ENCODE measurements at places on chromosomes 13 and 19.

GRCh38 chr13:44347301-44347700 lies 26.3 kb upstream of the SERP2 start:
- no peak for DNase-seq

DNA sequence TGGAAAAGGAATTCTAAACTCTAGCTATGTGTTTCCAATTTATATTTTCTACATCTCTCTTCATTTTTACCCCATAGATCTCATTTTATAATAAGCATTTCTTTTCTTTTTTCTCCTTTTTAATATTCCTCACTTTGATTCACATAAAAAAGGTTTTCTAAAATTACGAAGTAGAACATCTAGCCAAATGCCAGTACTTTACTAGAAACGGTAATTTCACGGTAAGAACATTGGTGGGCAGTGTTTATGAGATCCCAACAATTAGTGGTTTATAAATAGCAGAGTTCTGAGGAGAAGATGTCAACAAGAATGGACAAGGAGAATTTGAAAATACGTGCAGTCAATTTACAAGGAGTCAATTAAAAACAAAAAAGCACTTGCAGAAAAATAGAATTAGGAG lies 94.8 kb downstream of the PCDH9 start:
- no peak for DNase-seq

GRCh38 chr13:103067751-103068555 lies 1.7 kb upstream of the SLC10A2 start:
- DNase-seq: no peak

GRCh38 chr19:14411161-14411937 lies 7.8 kb downstream of the DDX39A start:
- no peak for DNase-seq

- DNase-seq: no peak
These were observed 44.7 kb upstream of the USP29 start for GRCh38 chr19:57075125-57075524.

GRCh38 chr13:26698392-26699196 lies 62.0 kb downstream of the GPR12 start:
- DNase-seq: peak; percentile 36

DNA sequence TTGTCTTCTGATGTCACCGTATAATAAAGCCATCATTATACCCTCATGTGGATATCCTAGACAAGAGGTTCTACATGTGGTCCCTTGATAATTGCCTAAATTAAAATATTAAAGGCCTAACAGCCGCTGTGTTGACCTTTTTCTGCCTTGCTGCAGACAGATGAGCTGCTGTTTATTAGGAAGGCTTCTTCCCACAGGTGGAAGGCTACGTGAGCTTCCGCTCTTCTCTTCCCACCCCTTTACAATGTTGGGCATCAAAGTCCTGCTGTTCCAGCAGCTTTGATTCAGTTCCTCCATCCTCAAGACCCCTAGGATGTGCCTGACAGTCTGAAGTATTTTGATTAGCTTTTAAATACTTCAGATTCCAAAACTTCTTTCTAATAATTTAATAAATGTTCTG lies 217.1 kb downstream of the PCCA start:
- no peak for DNase-seq

DNA sequence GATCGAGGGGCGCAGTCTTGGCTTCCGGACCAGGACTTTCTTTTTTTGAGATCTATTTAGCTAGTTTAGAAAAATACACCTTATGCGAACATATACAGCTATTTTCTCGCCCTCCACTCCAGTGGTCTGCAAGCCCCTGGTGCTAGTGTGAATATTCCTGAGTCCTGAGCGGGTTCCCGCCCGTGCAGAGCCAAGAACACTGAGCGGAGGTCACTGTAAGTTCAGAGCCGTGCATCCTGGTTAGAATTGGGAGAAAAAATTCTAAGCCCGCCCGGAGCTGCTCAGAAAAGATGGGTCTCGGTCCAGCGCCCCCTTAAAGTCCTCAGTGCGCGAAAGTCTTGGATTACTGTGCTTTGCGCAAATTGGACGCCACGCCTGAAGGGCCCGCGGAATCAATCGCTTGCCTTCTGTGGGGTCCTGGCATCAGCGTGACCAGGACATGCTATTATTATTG lies 117.7 kb downstream of the KCNRG start:
- DNase-seq: no peak

DNA sequence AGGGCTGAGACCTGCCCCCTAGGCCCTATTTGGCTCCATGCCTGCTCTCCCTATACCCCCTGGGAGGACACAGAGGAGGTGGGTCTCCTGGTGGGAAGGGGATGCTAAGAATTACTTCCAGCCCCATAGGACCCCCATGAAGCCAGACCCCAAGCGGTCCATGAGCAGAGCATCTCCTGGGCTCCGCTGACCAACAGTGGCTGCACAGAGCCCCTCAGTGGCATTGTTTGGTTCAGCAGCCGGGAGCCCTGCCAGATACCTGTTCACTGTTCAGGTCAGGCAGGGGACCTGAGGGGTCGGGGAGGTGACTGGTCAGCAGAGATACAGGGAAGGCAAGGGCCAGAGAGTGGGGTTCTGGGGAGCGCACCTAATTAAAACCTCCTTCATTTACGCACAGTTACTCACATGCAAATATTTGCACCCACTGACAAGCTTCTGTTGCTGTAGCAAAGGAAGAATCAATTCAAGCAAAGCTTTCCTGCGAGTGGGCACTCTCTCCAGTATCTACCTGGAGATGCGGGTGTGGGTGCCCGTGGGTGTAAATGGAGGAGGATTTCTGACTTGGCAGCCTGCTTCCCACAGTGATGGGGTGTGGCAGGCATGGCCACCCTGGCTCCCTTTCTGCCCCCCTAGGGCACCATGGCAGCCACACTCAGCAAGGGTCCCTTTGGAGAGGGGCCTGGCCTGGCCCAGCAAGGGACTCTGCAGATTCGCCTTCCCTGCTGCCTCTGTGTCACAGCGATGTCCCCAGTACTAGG lies 83.5 kb downstream of the CHST8 start:
- no peak for DNase-seq

- no peak for DNase-seq
These were observed 177.3 kb upstream of the SERP2 start for GRCh38 chr13:44196196-44196751.

DNA sequence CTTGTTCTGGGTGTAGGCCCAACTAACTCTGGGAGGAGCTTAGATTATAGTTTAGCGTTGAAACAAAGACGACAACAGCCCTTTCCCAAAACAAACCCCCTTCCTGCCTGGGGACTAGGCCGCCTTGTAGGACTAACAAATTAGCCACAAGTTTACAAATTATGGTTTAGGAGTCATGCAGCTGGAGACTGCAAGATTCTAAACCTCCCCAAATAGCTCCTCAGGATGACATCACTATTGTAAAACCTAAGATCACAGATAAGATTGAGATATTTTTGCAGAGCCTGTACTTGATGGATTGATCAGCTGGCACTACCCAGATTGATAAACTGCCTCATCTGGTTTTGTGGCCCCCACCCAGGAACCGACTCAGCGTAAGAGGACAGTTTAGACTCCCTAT lies 2.3 kb upstream of the SLC25A15 start:
- DNase-seq: no peak

- no peak for DNase-seq
These were observed 21.0 kb downstream of the TNFSF9 start for GRCh38 chr19:6551607-6552450.

DNA sequence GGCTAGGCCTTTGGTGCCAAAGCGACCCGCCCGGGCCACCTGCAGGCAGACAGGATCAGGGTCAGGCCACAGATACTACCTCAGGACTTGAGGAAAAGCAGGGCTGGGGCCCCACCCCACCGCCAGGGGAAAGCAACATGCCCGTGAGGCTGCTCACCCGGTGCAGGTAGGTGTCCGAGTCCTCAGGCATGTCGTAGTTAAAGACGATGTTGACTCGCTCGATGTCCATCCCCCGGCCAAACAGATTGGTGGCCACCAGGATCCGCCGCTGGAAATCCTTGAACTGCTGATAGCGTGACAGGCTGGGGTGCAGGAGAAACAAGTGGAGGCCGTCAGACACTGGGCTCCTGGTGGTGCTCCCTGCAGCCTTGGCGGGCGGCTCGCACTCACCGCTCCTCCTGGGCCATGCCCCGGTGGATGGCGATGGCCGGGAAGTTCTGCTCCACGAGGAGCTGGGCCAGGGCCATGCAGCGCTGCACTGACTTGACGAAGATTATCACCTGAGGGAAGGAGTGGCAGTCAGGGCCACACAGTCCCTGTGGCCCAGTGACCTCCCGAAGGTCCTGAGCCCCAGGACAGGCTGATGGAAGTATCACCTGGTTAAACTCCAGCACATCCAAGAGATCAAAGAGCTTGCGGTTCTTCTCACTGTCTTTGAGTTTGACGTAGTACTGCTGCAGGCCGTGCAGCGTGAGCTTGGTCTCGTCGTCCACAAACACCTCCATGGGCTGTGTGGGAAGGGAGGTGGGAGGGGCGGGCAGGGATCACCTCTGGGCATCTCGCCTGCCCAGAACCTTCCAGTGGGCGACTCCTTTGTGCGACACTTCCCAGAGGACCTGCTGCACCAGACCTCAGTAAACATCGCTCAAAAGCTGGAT lies 9.8 kb downstream of the DDX39A start:
- DNase-seq: no peak

DNA sequence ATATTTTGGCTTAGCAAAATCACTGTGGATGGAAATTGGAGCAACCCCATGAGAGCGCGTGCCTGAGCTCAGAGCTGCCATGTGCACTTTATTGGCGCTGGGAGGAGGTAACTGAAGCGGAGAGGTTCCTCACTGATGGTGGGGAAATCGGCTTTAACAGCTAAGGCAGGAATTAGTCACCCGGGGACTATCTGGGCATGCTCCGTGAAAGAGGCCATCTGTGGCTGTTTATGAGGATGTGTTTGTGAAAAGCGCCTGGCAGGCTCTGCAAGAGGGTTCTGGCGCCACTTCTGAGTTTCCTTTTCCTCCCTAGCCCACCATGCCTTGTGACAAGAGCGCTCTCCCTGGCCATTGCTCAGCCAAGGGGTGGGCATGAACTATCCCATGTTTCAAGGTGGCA lies 815.6 kb downstream of the UQCRFS1 start:
- no peak for DNase-seq

GRCh38 chr13:95948656-95949055 lies 104.5 kb downstream of the UGGT2 start:
- no peak for DNase-seq

GRCh38 chr19:1389033-1389940 lies 5.6 kb downstream of the NDUFS7 start:
- no peak for DNase-seq

- peak; percentile 84 for DNase-seq
These were observed 48.0 kb downstream of the RGCC start for GRCh38 chr13:41505209-41505835.

GRCh38 chr19:1657746-1658145 lies 5.3 kb upstream of the TCF3 start:
- no peak for DNase-seq

DNA sequence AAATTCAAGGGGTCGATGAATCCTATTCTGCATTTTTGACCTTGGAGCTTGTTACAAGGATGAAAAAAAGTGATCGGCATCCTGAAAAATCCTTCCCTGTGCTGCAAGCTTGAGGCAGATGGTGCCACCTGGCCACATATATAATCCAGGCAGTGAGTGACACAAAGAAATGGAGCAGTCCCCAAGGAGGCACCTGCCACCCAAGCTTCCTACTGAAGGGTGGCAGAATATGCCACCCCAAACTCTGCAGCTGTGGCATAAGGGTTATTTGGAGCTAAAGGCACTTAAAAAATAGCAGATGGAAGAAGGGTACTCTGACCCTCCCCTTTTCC lies 15.4 kb downstream of the TMEM272 start:
- DNase-seq: no peak

GRCh38 chr13:70829748-70830147 lies 721.5 kb upstream of the KLHL1 start:
- no peak for DNase-seq

DNA sequence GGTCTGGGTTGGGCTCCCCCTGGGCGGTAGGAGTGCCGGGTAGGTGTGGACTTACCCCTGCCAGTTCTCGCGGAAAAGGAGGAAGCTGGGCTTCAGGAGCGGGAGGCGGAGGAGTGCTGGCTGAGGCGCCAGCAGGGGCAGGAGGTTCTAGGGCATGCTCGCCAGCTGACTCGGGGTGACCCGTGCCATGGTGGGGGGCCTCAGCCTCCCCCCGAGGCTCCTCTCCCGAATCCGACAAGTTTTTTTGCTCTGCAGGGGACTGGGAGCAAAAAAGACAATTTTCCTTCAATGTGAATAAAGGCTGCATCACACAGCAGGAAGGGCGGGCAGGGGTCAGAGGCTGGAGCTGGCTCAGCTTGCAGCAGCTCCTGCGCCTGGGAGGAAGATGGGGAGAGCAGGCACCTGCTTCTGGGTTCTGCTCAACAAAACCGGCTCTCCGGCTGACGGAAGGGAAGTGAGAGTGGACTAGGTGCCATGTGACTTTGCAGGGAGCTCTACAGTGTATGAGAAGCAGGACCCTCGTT lies 26.5 kb downstream of the RANBP3 start:
- DNase-seq: no peak

GRCh38 chr19:42122691-42123607 lies 9.3 kb downstream of the POU2F2 start:
- no peak for DNase-seq

DNA sequence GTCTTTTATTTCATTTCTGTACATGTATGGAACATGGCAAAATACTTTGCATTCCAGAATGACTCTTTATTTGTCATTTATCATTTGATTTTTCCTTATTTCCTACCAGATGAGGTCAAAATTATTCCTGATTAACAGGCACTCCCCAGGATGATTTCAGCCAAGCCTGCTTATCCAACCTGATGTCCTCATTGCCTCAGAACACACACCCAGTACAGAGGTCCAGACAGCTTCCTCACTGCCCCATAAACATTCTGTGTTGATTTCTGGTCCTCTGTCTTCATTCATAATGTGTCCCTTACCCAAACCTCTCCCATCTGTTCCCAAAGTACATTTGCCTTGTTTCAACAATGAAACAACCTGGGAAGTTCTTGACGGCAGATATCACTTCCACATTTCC lies 367.4 kb downstream of the MTUS2 start:
- DNase-seq: no peak

DNA sequence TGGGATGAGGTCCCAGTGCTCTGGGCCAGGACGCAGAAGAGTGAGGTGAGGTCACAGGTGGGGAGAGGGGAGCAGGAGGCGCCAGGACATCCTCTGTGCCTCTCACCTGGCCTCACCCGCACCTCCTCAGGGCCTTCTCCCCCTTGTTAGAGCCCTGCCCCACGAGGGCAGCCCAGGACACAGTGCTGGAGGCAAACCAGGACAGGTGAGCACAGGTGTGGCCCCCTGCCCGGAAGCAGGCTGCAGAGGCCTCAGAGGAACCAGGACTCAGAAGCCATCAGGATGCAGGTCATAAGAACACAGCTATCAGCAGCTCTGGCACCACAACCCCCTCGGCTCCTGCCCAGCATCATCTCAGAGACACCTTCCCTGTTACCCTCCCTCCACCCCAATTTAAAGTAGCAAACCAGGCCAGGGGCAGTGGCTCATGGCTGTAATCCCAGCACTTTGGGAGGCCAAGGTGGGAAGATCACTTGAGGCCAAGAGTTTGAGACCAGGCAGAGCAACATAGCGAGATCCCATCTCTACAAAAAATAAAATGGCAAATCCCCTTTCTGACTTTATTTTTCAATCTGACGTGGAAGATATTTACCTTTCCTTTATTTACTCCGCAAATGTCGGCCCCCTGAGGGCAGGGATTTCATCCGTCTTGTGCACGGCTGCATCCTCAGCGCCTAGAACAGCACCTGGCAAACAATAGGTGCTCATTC lies at the start of gene CEACAM16:
TSS of gene CEACAM16 (plus strand) at position 660 of the 710 bp plus-strand sequence. CDS start 2,306 bp downstream, outside the sequence.
- no peak for DNase-seq

Measured in AG04449 (cell line).